Left ventricle myocardium superior (tissue), 1 donor: ENCODE measurements at places on chromosomes 4 and X. TPM values are rescaled to one million over a fixed set of nuclear protein-coding genes. Genes with fewer than 3 reads are reported as not detected.

Gene MAP7D3
- 10.8 TPM for total RNA-seq

Gene P2RY4
- total RNA-seq = not detected

Gene SOD3
- total RNA-seq = 69.8 TPM

Gene CLIC2
- total RNA-seq = 13.6 TPM

Gene RPS6KA6
- 0.37 TPM for total RNA-seq

Gene EXOC1L
- total RNA-seq = not detected

Gene CLDN22
- not detected for total RNA-seq

Gene TMEM144
- 13.4 TPM for total RNA-seq

Gene EOLA2
- 24.2 TPM for total RNA-seq

Gene PPP2R3B
- total RNA-seq = 194 TPM

- DNase-seq = no peak
These were observed 56.6 kb upstream of the BEX4 start for GRCh38 chrX:103158317-103158621.

- DNase-seq = no peak
These were observed 28.8 kb downstream of the FGF2 start for GRCh38 chr4:122855353-122855890.

GRCh38 chrX:64195862-64196261 is 9.6 kb downstream of the AMER1 start:
- DNase-seq = no peak

DNA sequence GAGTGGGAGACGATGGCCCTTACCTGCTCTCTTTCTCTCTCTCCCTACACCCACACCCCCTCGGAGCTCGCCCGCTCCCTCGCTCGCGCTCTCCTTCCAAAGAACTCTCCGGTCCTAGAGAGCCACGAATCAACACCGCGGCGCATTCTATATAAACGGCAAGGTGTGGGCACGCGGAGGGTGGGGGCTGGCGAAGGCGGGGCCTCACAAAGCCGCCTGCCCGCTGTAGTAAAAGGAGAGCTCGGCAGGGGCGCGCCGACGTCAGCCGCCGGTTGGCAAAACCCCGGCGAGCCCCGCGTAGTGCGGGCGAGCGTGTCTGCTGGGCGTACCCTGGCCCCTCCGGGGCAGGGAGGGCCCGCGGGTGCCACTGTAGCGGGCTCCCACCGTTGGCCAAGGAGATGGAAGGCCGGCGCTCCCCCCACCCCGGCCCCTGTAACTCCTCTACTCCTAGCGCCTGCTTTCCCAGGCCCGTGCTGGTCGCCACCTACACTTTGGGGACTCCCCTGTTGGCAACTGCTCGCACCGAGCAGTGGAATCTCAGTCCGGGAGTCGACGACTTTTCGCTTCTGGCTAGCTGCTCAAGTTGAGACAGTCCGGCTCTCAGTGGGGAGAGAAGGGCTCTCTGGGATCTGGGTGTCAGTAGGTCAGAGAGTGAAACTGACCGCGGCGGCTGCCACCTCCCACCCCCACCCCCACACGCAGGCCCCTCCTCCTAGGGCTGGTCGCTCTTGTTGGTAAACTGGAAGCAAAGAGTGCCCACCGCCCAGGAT is 325.5 kb upstream of the F9 start:
- peak; percentile 34 for DNase-seq

- no peak for DNase-seq
These were observed 850.1 kb downstream of the TRIML1 start for GRCh38 chr4:188989371-188989770.

- no peak for DNase-seq
These were observed 21.4 kb downstream of the PLAC1 start for GRCh38 chrX:134636851-134637250.

GRCh38 chrX:9500584-9500983 is 35.7 kb downstream of the TBL1X start:
- DNase-seq = no peak

GRCh38 chr4:98529970-98530569 is 128.3 kb downstream of the TSPAN5 start:
- no peak for DNase-seq

GRCh38 chr4:153156263-153156662 is 48.0 kb upstream of the TRIM2 start:
- no peak for DNase-seq

GRCh38 chrX:96424007-96424406 is 260.6 kb upstream of the DIAPH2 start:
- no peak for DNase-seq

- no peak for DNase-seq
These were observed 17.6 kb upstream of the GK2 start for GRCh38 chr4:79425586-79425985.

DNA sequence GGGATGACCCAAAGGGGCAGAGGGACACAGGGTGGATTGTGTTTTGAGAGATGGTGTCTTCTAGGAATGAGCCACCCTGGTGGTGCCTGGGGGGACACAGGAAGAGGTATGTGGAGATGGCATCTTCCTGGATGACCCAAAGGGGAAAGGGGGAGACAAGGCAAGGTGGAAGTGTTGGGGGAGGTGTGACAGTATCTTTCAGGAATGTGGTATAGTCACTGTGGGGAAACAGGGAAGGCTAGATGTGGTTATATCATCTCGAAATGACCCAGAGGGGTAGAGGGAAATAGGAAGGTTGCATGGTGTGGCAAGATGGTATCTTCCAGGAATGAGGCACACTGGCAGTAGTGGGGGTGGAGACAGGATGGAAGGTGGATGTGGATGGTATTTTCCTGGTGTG is 62.9 kb downstream of the MAOA start:
- no peak for DNase-seq

GRCh38 chrX:19883878-19884277 is 3.5 kb downstream of the SH3KBP1 start:
- no peak for DNase-seq

DNA sequence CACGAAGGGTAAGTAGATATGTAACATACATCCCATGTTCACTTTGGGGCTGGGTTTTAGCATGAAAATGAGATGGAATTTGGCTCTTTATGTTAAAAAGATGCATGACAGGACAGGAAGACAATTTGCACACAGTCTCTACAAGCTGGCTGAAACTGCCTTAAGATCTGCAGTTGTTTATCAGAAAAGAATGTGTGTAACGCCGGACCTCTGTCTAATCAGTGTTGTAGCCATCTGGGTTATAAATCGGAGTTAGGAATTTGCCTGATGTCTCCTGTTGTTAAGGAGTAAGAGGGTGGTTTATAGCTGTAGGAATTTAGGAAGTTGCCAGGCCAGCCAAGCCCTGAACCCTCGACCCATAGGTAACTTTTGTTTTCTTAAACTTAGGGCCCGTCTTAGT is 562.9 kb upstream of the FAT1 start:
- no peak for DNase-seq

DNA sequence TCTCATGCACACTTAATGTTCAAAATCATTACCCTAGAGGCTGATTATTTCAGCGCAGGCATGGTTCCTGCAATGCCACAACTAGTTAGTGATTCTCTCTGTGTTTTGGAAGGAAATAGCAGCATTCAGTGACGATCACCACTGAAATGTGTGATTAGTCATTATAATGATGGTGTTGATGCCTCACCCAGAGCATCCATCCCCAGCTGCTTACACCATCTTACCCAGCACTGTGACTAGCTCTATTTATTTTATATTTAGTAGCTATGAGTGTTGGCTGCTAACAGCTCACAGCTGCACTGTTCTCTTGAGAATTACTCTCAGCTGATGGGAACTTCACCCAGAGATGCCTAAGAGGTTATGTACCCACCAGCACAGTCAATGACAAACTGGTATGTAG is 60.5 kb upstream of the TSPAN7 start:
- no peak for DNase-seq

DNA sequence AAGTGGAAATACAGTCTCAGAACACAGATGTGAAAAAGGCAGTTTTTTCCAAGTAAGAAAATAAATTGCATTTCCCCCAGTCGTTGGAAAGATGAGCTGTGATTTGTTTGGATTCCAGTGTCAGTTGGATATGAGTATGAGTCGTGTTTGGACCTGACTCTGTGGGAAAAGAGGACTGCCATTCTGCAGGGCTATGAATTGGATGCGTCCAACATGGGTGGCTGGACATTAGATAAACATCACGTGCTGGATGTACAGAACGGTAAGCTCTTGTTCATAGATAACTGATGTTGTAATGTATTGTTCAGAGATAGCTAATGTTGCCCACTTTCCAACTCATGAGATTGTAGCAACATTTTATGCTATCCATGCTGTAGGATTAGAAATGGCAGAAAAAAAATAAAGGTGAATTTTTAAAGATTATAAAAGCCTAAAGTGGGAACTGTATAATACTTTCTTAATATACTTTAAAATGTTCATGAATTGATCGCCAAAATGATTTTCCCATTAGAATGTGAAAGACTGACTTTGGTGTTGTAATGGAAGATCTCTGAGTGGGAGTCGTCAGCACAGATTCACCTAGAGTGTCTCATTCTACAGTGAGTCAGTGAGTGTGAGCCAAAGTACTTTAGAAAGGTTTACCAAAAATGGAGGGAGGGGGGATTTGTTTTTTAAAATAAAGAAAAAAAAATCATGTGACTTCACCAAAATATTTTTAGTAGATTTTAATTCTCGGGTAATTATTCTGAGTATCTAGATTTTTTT is 178.7 kb downstream of the DCTD start:
- DNase-seq = no peak
